ENCODE measurements at places on chromosomes 5 and 9.

DNA sequence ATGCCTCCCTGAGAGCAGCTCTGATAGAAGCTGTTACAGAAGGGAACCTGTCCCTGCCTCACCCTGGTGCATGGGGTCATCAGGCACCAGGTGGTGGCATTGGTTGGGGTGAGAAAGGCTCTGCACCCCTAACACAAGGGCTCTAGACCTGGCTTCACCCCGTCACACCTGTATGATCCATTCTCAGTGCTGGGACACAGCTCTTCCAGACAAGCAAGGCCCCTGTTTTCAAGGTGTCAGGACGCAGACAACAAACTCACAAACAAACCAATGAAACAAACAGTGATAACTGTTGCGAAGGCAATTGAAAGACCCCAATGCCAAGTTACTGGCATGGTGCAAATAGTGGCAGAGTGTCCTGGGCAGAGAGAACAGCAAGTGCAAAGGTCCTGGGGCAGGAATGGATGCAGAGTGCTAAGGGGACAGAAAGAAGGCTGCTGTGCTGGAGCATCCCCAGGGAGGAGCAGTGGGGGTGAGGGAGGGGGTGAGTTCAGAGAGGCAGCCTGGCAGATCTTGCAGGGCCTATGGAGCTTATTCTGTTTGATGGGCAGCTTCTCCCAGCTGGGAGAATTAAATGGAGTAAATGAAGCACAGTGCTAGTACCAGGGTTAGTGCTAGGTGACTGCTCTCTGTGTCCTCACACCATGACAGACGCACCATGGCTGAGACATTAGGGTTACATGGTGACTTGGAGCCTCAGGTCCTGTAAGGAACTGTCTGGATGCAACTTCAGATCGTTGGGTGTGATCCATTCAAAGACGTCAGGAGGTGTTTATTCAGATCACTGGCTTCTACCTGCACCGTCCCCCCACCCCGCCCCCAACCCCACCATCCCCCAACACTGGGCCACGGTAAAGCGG, 67.9 kb upstream of the UNC5A start:
- no peak for DNase-seq

- no peak for DNase-seq
These were observed 16.5 kb upstream of the CXXC5 start for GRCh38 chr5:139631520-139632165.

GRCh38 chr5:143987751-143988560, 176.0 kb downstream of the HMHB1 start:
- no peak for DNase-seq

GRCh38 chr5:137665678-137666460, 70.0 kb downstream of the KLHL3 start:
- peak; percentile 16 for DNase-seq

- DNase-seq: no peak
These were observed 4.2 kb downstream of the IFNA8 start for GRCh38 chr9:21413151-21413550.

- DNase-seq: no peak
These were observed 155.3 kb downstream of the ADAMTS12 start for GRCh38 chr5:33736510-33736909.

DNA sequence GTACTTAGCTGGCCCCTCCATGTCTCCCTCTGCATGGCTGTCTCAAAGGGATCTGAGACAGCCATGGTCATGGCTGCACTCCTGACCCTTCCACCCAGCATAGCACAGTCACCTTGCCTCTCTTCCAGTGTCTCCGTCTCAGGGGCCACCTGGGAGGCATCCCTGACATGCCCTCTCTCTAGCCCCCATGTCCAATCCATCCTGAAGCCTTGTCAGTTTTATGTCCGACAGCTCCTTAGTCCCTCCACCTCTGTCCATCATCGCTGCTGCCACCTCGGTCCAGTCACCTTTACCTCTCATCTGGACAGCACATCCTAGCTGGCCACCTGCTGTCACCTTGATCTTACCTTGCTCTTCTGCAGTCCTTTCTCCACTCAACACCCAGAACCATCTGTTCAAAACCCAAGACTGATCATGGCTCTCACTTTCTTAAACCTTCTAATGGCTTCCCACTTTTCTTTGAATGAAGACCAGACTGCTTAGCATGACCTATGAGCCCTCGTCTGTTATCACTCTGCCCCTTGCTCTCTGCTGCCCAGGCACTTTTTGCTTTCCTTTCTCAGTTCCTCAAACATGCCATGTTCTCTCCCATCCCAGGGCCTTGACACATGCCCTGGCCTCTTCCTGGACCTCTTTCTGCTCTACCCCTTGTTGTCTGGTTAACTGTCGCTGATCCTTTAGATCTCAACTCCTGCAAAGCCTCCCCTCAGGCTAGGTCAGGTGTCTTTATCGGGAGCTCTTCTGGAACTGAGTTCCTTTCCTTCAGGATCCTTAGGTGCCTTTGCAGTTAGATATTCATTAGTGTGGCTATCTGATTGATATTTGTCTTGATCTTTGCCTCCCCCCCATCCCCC, 181.8 kb upstream of the PITX1 start:
- DNase-seq: no peak

GRCh38 chr9:95623640-95624039, 106.9 kb upstream of the PTCH1 start:
- no peak for DNase-seq

GRCh38 chr5:110726249-110727024, at the start of gene TMEM232:
TSS of gene TMEM232 (minus strand) at chr5:110726671. CDS start at chr5:110667352, 59,319 bp downstream.
- peak; percentile 7 for DNase-seq

- DNase-seq: no peak
These were observed 17.3 kb downstream of the EXOC3 start for GRCh38 chr5:460273-460625.

DNA sequence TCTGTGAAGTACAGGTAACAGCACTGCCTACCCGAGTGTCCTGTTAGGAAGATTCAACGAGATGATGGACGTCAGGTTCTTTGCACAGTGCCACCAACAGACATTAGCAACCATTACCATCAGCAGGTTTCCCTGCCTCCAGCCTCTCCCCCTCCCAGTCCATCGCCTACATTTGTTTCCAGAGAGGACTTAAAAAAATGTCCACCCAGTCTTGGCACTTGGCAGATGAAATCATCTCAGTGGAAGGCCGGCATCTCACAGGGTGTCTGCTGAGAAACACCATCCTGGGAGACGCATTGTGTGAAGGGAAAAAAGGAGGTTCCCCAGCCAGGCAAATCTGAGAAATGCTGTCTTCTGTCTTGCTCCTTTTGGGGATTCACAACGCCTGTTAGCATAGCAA, 58.2 kb downstream of the CRB2 start:
- DNase-seq: no peak

- DNase-seq: no peak
These were observed 56.0 kb downstream of the WHRN start for GRCh38 chr9:114449236-114449635.

DNA sequence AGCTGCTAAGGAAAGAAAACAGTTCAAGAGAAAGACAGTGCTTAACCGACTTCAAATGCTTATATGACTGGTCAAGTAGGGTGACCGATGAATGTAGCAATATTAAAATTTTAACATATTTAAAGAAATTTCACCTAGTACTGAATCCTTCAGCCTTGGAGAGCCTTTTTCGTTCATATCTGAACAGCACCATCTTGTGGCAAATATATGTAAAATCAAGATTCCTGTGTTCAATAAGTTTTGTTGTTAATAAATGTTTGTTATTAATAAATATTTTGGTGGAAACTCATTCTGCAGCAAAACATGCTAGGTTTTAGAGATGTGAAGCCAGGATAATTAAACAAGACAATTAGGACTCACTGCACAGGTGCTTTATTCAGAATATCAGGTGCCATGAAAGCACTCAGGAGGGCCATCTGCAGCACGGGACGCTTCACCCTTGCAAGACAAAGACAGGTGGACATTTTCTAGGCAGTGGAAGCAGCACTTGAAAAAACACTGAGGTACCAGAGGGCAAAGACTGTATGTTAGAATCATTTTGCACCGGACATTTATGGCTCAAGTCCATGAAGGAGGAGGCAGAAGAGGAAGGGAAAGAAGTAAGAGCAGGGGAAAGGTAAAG, 15.6 kb downstream of the TICAM2 start:
- no peak for DNase-seq

DNA sequence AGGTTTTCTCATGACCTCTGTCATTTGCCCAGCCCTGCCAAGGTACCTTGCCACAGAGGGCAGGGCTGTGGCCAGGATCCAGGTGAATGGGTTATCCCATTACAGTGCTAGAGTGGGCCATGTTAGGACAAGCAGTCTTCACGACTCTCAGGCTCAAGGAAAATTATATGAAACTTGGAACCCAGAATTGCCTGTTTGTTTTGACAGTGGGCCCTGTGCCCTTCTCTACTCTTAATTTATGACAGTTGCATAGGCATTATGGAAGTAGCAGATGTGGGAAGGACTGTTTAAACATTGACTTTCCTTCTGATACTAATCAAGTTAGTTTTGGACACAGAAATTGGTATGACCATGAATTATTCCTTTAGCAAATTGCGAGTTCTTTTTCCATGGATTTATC, 41.7 kb downstream of the ITGA2 start:
- no peak for DNase-seq

DNA sequence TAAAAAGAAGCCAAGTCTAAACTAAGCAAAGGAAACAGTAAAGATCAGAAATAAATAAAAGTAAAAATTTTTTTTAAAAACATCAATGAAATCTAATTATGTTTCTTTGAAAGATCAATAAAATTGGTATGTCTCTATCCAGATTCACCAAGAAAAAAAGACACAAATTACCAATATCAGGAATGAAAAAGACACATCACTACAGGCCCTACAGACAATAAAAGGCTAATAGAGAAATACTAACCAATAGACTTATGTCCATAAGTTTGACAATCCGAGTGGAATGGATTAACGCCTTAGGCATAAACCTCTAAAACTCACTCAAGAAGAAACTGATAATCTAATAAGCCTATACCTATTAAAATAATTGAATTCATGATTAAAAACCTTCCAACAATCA, 12.4 kb downstream of the BRD3OS start:
- no peak for DNase-seq

GRCh38 chr5:154210163-154210562, 19.6 kb downstream of the GALNT10 start:
- DNase-seq: no peak

GRCh38 chr5:171363846-171364245, 23.8 kb upstream of the NPM1 start:
- DNase-seq: no peak

DNA sequence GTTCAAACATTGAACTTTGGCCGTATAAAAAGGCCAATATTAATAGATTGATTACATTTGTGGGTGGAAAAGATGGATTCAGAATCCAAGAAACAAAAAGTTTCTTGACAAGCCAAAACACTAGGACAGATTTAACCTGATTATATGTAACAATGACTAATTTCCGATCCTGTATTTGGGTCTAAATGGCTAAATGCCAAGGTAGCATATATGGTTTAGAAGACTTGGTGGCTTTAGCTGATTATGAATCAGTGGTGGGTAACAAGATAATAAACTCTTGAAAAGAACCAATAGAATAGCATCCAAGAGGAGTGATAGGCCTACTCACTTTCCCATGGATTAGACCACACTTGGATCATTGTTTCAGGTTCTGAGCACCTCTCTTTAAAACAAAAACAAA, 21.8 kb upstream of the ANP32B start:
- no peak for DNase-seq

DNA sequence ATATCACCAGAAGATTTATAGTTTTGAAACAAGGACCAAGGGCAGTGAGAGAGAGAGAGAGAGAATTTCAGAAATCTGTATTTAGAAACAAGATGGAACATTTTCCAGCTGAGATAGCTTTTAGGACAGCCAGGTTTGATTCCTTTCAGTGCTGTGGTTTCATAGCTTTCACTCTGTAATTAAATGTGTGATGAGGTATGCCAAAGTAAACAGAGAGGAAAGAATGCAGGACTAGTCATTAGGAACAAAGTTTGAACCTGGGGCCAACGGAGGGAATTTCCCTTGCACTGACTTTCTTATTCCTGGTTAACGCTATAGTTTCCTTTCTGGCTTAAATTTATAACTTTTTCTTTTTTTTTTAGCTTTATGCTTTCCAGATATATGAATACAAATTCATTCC, 10.0 kb upstream of the CCL28 start:
- no peak for DNase-seq
